ENCODE measurements at places on chromosomes 16 and 17.
A peak's percentile ranks its signal among the peaks of the same experiment; 100 is the strongest.

DNA sequence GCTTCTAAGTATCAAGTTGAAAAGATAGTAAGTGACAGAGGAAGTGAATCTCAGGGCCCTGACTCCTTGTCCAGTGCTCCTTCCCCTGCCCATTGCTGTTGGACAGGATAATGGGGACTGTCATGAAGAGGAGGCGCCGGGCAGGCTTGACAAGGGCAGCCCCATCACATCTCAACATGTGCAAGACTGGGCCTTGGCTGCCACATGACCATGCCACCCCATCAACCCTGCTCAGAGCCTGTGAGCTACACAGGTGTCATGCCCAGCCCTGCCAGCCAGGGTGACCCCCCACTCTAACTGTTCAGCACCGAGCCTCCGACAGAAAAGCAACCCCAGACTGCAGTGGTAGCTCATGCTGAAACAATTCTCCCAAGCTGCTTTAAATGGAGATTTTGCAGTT is 171.6 kb downstream of the C16orf78 start:
- DNase-seq = no peak

DNA sequence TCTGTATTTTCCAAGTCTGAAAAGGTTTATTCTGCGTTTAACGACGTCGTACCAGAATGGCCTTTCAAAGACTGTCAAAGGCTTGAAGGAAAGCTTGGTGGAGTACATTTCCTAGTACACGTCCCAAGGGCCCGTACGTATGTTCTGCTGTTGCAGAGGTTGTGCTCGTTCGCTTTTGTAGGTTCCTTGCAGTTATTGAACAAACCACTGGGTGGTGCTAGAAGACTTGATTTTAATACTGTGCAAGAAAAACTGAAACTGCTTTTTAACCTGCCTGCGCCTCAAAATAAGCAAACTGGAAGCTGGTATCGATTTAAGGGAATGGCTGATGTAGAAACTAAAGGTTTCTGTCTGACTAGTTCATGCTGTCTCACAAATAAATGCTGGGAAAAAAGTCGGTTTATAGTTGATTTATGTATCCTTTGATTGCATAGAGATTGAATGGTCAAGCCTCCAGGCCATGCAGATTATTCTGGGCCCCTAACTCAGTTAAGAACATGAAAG is 54.6 kb downstream of the USP10 start:
- peak; percentile 20 for DNase-seq

DNA sequence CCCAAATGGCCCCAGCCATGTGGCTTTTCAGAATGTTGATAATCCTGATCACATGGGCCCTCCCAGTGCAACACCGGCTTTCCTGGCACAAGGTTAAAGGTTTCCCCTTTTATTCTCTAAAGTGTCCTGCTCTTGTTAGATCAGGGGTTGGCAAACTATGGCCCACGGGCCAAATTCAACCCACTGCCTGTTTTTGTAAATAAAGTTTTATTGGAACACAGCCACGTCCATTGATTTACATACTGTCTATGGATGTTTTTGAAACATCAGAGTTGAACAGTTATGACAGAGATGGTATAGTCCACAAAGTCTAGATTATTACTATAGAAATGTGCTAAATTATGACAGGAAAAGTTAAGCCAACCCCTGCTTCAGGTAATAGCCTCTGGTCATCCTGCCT is 157.3 kb downstream of the ZFHX3 start:
- no peak for DNase-seq

DNA sequence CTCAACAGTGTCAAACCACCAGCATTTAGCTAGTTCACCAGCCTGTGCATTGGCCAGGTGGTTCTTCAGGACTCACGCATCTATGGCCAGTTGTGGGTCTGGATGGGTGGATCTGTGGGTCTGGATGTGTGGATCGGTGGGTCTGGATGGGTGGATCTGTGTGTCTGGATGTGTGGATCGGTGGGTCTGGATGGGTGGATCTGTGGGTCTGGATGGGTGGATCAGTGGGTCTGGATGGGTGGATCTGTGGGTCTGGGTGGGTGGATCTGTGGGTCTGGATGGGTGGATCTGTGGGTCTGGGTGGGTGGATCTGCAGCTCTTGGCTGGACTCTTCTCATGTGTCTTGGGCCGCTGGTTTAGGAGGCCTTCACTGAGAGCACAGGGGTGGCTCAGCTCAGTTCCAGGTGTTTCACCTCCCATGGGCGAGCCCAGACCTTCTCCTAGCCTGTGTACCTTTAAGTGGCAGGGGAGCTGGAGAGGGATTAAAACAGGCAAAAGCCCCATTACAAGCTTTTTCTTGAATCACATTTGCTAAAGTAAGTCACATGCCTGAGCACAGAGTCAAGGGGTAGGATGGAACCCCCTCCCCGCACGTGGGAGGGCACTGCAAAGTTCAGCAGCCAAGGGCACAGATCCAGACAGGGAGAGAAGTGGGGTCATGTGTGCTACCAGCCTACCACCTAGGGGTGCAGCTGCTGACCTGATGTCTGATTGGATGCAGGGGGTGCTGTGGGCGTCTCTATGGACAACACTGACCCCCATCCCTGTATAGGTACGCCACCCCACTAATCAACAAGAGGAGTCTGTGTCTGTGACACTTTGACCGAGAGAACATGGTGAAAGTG is 3.4 kb upstream of the NUBP1 start:
- DNase-seq = no peak

DNA sequence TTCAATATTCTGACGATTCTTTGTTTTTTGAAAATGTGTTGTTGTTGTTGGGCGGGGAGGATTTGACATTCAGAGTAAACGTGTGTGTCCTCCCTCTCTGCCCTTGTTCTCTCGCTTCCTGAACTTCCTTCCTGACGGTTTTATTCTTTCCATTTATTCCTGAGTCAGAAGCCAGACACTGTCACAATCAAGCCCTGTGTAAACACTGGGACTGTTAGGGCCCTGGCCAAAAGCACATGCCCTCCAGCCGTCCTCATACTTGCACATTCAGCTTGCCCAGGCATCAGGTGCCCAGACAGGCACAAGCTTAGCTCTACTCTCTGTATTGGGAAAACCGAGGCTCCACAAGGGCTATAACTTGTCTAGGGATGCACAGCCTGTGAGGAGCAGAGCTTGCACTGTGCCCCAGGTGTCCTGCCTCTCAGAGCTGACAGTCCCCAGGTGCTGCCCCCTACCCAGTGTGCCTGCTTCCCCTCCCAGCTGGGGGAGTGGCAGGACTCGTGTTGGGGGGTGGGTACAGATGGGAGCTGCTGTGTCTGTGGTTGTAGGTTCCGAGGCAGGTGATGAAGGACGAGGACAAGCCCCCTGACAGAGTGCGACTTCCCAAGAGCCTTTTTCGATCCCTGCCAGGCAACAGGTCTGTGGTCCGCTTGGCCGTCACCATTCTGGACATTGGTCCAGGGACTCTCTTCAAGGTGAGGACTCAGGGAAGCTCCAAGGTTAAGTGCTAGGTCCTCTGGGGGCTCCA is 9.7 kb downstream of the ADGRG3 start:
- DNase-seq = no peak

DNA sequence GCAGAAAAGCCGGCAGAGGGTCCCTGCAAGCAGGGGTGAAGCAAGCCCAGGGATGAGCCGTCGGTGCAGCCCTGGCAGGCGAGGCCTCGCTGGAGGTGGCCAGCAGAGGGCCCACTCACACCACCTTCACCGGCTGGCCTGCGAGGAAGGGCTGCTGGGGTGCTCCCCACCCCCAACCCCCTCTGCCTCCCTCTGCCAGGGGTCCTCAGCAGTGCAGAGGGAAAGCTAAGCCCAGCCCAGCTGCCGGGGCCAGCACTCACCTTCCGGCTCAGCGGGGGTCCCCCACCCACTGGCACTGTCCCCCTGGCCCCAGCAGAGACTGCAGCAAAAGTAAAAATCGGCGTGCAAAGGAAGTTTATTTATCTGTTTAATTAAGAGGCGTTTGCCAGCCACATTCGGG is 113.4 kb downstream of the ENGASE start:
- peak; percentile 89 for DNase-seq
